Activated CD8-positive, alpha-beta T cell treated with anti-CD3 and anti-CD28 coated beads, Interleukin-2, amount 10 ng/mL, durations not matched to agents 7 days and 5 days (primary cell): ENCODE measurements at places on chromosomes 6 and 20. TPM values are rescaled to one million over a fixed set of nuclear protein-coding genes. Genes with fewer than 3 reads are reported as not detected.

SCUBE3 gene
- 0.03 TPM for total RNA-seq

- H3K4me3 ChIP-seq: no peak overlapping the region
- no peak overlapping the region for H3K27ac ChIP-seq
- no peaks in the 10 kb centered on the region for H3K36me3 ChIP-seq
Measured at GRCh38 chr20:32344835-32345506, 13.2 kb upstream of the ASXL1 start.

SLC2A10 gene
- not detected for total RNA-seq

MATN4 gene
- total RNA-seq: 0.39 TPM

DNA sequence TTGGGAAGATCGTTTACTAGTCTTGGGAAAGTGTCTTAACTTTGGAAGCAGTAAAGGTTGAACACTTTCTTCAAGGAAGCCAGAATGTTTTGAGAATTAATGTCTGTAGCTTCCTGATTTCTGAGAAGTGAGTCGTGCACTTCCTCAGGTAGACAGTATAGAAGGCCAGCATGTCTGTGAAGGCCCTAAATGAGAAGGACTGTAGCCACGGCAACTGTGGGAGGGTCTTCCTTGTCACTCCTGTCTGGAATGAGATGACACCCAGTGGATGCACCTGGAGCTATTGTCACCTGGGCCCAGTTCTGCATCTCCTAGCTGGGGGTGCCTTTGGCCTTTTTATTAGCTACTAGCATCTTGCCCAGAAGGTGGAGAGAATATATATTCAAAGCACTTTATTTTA is 8.8 kb downstream of the STX16 start:
- H3K27me3 ChIP-seq: no peaks in the 10 kb centered on the region
- H3K4me3 ChIP-seq: peak overlapping the region; percentile 76
- peak overlapping the region; percentile 90 for H3K27ac ChIP-seq
- DNase-seq: peak; percentile 43
- H3K36me3 ChIP-seq: peaks cover 71% of the 10 kb centered on the region

DPPA5 gene
- total RNA-seq: not detected

ADAM33 gene
- not detected for total RNA-seq

- no peak for DNase-seq
- H3K4me1 ChIP-seq: no peaks in the 10 kb centered on the region
- H3K27ac ChIP-seq: no peak overlapping the region
- H3K36me3 ChIP-seq: no peaks in the 10 kb centered on the region
- peaks cover 19% of the 10 kb centered on the region for H3K27me3 ChIP-seq
- no peak overlapping the region for H3K4me3 ChIP-seq
Measured at GRCh38 chr6:44356487-44356886, 14.0 kb downstream of the SPATS1 start.

DNA sequence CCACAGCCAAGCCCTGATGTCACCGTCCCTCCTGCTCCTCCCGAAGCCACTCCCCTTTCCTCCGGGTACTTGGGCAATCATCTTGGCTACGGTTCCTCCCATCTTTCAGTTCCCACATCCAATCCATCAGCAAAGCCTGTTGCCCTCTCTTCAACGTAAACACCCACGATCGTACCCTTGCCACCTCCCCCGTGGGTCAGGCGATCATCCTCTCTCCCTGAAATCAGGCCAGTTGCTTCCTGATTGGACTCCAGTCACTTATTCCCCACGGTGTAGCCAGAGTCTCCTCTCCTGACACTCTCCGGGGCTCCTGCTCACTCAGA is 44.5 kb downstream of the SULF2 start:
- H3K4me1 ChIP-seq: no peaks in the 10 kb centered on the region
- H3K27me3 ChIP-seq: peaks cover 4% of the 10 kb centered on the region
- no peak overlapping the region for H3K27ac ChIP-seq
- no peak for DNase-seq

DNPH1 gene
- 47.2 TPM for total RNA-seq

DNA sequence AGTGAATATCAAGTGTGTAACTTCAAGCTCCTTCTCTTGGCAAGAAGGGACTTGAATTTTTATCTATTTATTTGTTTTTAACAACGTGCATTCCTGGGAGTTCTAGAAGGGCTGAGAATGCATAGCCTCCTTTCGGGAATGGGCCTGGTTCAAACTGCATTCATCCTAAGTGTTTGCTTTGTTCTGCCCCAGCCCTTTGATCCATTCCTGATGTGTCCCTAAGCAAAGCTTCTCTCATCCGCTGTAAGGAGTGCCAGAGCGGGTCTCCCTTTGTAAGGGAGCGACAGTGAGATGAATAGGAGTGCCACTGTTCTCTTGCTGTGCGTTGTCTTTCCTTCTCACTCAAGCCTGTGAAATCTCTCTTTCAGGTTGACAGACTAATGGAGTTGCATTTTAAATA is 61.0 kb upstream of the VSTM2L start:
- peaks cover 7% of the 10 kb centered on the region for H3K36me3 ChIP-seq
- no peak for DNase-seq
- H3K27me3 ChIP-seq: no peaks in the 10 kb centered on the region
- no peaks in the 10 kb centered on the region for H3K4me1 ChIP-seq
- H3K27ac ChIP-seq: no peak overlapping the region
- H3K4me3 ChIP-seq: no peak overlapping the region

GRCh38 chr20:31667315-31668285 is 29.9 kb downstream of the COX4I2 start:
- peak overlapping the region; percentile 61 for H3K4me3 ChIP-seq
- DNase-seq: no peak
- no peaks in the 10 kb centered on the region for H3K27me3 ChIP-seq
- peaks cover 73% of the 10 kb centered on the region for H3K36me3 ChIP-seq

GRCh38 chr20:12371990-12372389 is 454.3 kb downstream of the BTBD3 start:
- H3K4me1 ChIP-seq: no peaks in the 10 kb centered on the region
- H3K27ac ChIP-seq: no peak overlapping the region
- DNase-seq: no peak

- H3K27me3 ChIP-seq: no peaks in the 10 kb centered on the region
- no peak overlapping the region for H3K4me3 ChIP-seq
- no peak for DNase-seq
- H3K36me3 ChIP-seq: peaks cover 44% of the 10 kb centered on the region
- H3K27ac ChIP-seq: no peak overlapping the region
Measured at GRCh38 chr20:38918172-38918571, 8.0 kb upstream of the FAM83D start.

- H3K36me3 ChIP-seq: peaks cover 8% of the 10 kb centered on the region
- H3K27me3 ChIP-seq: no peaks in the 10 kb centered on the region
- DNase-seq: no peak
- no peak overlapping the region for H3K27ac ChIP-seq
- H3K4me1 ChIP-seq: no peaks in the 10 kb centered on the region
Measured at GRCh38 chr6:5713519-5713918, 293.2 kb downstream of the NRN1 start.

EYS gene
- total RNA-seq: not detected

GRCh38 chr6:10961837-10962236 is 75.0 kb downstream of the SYCP2L start:
- DNase-seq: no peak
- no peaks in the 10 kb centered on the region for H3K36me3 ChIP-seq
- peaks cover 2% of the 10 kb centered on the region for H3K4me1 ChIP-seq

GRCh38 chr6:162974685-162975084 is 246.9 kb downstream of the PACRG start:
- no peak overlapping the region for H3K4me3 ChIP-seq
- H3K36me3 ChIP-seq: no peaks in the 10 kb centered on the region
- no peaks in the 10 kb centered on the region for H3K4me1 ChIP-seq
- no peak overlapping the region for H3K27ac ChIP-seq
- no peaks in the 10 kb centered on the region for H3K27me3 ChIP-seq

SAMD10 gene
- 12.0 TPM for total RNA-seq

DNA sequence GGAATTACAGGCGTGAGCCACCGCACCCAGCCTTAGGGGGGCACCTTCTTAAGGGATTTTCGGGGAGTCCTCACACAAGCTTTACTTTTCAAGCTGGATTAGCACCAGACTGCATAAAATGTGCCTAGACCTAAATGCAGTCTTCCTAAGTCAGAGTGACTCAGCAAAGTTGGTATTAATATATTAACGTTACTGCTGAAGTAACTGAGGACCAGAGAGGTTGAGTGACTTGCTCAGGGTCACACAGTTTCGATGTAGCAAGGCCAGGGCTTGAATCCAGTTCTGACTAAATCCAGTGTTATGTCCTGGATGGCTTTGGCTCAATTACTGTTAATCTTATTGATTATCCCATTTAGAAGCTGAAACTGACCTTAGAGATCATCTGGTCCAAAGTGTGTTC is 13.4 kb downstream of the EDEM2 start:
- no peak for DNase-seq
- no peak overlapping the region for H3K4me3 ChIP-seq
- H3K36me3 ChIP-seq: peaks cover 45% of the 10 kb centered on the region
- H3K27me3 ChIP-seq: no peaks in the 10 kb centered on the region
- no peak overlapping the region for H3K27ac ChIP-seq

PAQR8 gene
- total RNA-seq: 23.0 TPM

DNA sequence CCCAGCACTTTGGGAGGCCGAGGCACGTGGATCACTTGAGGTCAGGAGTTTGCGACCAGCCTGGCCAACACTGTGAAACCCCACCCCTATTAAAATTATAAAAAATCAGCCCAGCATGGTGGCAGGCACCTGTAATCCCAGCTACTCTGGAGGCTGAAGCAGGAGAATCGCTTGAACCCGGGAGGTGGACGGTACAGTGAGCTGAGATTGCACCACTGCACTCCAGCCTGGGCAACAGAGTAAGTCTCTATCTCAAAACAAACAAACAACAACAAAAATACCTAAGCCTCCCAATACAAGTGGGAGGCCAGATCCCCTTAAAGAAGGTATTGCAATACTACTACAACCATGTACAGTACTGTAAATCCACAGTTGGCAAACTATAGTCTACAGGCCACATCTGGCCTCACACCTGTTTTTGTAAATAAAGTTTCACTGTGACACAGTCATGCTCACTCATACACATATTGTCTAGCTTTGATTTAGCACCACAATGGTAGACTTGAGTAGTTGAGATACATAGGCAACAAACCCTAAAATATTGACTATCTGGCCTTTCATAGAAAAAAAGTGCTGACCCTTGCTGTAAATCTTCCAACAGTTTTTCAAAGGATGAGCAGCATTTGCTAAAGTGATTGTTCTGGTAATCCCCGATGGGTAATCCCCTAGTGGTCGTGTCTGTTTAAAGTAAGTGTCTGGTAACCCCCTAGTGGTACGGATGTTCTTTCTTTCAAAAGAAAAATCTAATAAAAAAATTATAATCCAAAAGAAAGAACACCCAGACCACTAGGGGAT is 202.0 kb downstream of the RNGTT start:
- H3K27ac ChIP-seq: no peak overlapping the region
- no peak for DNase-seq
- H3K4me1 ChIP-seq: no peaks in the 10 kb centered on the region

ULBP2 gene
- 0.40 TPM for total RNA-seq

DNA sequence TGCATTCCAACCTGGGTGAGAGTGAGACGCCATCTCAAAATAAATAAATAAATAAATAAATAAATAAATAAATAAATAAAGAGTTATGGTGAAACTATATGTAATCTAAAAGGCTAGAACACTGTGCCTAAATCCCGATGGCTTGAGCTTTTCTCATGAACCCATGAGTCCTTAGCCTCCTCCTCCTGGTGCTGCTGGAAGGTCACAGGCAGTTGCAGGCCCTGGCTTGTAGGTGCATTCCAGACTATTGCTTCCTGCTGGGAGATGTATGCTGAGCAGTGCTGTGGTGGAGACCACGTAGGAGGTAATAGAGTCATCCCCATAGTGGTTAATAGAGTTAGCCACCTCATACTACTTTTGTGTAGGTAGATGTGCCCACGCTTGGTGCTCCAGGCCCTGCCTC is 12.5 kb downstream of the PTK7 start:
- H3K27ac ChIP-seq: no peak overlapping the region
- H3K27me3 ChIP-seq: no peaks in the 10 kb centered on the region
- H3K36me3 ChIP-seq: no peaks in the 10 kb centered on the region

TXLNB gene
- 0.65 TPM for total RNA-seq

NOTCH4 gene
- total RNA-seq: 0.55 TPM

DNA sequence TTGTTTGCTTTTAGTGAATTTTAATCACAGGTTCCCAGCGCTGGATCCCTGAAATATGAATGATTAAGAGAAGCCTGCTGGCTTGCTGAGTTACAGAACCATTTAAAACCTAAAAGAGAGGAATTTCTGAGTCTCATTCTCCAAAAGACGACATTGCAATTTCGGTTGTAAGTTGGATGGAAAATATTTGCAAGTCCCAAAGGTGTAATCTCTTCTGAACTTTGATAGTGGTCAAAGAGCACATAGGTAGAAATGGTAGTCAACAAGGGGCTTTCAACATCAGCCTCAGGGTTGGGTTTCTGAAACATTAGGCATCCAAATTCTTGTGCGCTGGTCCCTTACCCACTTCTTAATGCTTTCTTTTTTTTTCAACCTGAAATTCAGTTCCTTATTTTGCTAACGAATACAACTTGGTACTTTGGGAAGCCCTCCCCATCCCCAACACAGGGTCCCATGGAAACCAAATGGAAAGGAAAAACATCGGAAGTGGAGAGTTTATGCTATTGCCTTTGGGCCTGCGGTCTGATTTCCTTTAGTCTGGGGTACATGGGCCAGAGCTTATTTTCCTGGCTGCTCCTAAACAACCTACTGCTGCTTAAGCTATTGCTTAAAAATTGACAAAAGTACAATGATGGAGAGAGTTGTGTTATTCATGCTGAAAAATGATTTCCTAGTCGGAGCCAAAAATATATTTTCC is 117.0 kb upstream of the KCNK16 start:
- H3K36me3 ChIP-seq: no peaks in the 10 kb centered on the region
- H3K4me3 ChIP-seq: no peak overlapping the region
- no peak for DNase-seq
- no peak overlapping the region for H3K27ac ChIP-seq
- peaks cover 2% of the 10 kb centered on the region for H3K27me3 ChIP-seq
- no peaks in the 10 kb centered on the region for H3K4me1 ChIP-seq

DNA sequence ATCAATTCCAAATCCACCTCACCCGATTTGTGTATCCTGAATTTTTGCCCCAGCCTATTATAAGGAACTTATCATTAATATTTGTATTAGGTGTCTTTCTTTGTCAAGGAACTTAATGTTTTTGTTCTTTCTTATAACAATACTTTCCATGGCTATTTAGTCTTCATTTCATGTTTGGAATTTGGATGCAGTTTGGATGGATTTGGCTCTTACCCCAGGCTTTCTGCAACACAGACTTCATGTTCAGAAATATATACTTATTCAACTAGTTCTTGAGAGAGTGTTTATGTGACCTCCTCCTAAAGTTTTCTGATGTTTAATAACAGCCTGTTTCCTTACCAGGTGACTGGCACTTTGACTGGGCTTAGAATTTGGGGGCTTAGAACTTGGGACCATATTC is 35.9 kb upstream of the TOX2 start:
- DNase-seq: no peak
- peaks cover 45% of the 10 kb centered on the region for H3K27me3 ChIP-seq
- H3K4me1 ChIP-seq: no peaks in the 10 kb centered on the region
- H3K4me3 ChIP-seq: no peak overlapping the region
- H3K27ac ChIP-seq: no peak overlapping the region

DNA sequence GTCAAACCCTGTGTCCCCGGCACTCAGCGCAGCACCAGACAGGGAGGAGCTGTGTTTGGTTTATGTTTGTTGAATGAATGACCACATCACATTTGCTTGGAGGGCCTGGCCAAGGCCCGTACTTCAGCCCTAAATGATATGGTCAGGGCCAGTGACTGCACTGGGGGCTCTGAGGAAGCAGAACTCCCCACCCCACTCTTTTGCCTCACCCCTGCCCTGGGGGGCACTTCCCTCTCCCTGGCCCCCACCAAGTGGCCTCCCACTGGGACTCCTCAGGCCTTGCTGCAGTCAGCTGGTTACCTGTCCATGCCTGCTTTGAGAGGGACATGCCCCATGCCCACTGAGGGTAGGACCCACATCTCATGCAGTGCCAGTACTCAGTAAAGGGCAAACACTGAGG is 2.9 kb downstream of the ADISSP start:
- peaks cover 30% of the 10 kb centered on the region for H3K4me1 ChIP-seq
- H3K27ac ChIP-seq: no peak overlapping the region
- DNase-seq: no peak
- no peaks in the 10 kb centered on the region for H3K36me3 ChIP-seq
- H3K27me3 ChIP-seq: no peaks in the 10 kb centered on the region
